GM12865 (cell line): ENCODE measurements at places on chromosomes 2 and 18.

GRCh38 chr2:238518172-238518820 is 91.6 kb downstream of the ASB1 start:
- no peak for DNase-seq

DNA sequence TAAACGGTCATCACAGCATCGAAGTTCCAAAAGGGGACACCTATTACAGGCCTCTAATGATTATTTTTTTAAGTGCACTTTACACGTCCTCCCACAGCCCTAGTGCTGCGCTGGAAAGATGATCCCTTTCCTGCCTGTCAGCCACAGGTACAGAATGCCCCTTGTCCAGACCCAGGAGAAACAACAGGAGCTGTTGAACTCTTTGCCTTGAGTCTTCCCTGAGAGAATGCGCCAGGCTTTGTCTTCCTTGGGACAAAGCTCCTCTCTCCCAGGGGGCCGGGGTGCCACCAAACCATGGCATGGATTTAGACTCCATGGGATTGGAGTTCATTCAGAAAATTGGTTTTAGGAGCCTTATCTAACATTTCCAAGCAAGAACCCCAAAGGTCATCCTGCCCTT is 319.0 kb upstream of the SOX11 start:
- DNase-seq = no peak

- no peak for DNase-seq
These were observed 129.3 kb upstream of the CCDC68 start for GRCh38 chr18:55088561-55088960.

- no peak for DNase-seq
These were observed 75.1 kb downstream of the CTAGE1 start for GRCh38 chr18:22342625-22343024.

DNA sequence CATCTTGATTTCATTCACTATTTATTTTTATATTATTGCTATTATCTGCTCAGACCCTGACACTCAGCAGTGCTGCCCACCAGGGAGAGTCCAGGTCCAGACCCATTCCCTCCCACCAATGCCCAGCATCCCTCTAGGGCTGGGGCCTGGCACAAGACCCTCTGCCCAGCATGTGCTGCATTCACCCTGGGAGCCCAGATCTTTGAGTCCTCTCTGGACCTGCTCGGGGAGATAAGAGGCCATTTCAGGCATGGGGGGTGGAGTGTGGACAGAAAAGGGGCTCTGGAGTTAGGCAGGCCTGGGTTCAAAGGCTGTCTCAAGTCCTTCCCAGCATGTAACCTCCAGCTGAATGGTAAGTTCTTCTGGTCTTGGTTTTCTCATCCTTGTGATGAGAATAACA is 209.6 kb downstream of the CYP26B1 start:
- no peak for DNase-seq

DNA sequence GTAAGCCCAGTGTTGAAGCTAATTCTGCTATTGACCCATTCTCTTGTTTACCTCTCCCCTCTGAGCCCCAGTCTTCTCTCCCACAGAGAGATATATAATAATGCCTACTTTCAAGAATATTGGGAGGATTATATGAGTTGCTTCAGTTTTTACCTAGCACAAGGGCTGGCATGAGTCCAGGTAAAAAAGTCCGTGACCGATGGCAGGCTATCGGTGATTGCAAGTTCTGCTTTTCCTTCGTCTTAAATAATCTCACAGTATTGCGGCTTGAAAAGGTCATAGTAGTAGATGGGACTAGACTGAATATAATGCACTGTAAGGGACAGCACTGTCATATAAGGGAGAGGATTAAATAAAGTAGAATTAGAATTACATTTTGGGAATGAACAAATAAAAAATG is 77.6 kb downstream of the KIF5C start:
- DNase-seq = no peak

GRCh38 chr2:25543-25942 is 20.8 kb downstream of the FAM110C start:
- DNase-seq = no peak

DNA sequence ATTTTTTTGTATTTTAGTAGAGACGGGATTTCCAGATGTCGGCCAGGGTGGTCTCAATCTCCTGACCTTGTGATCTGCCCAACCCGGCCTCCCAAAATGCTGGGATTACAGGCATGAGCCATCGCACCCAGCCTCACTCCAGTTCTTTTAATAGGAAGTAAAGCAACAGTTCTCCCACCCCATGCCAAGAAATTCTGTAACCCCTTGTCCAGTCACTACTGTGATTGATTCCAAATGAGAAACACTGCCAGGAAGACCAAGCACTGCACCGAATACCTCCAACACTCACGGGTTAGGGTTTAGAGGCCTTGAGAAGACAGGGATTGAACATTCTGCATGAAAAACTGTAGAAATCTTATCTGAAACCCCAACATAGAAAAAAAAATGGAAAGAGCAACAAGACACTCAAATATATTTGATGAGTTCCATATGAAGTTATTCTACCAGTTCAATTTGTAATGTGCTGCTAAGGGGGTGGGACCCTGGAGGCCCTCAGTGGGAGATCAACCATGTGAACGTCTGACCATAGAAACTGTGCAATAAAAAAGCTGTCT is 48.2 kb upstream of the BIN1 start:
- no peak for DNase-seq

GRCh38 chr2:131044075-131044756 is 49.0 kb downstream of the FAM168B start:
- DNase-seq = no peak

GRCh38 chr2:75612108-75612861 is 34.3 kb upstream of the MRPL19 start:
- DNase-seq = no peak
